ENCODE measurements at places on chromosomes 2 and 18. TPM values are rescaled to one million over a fixed set of nuclear protein-coding genes. Genes with fewer than 3 reads are reported as not detected.

DNA sequence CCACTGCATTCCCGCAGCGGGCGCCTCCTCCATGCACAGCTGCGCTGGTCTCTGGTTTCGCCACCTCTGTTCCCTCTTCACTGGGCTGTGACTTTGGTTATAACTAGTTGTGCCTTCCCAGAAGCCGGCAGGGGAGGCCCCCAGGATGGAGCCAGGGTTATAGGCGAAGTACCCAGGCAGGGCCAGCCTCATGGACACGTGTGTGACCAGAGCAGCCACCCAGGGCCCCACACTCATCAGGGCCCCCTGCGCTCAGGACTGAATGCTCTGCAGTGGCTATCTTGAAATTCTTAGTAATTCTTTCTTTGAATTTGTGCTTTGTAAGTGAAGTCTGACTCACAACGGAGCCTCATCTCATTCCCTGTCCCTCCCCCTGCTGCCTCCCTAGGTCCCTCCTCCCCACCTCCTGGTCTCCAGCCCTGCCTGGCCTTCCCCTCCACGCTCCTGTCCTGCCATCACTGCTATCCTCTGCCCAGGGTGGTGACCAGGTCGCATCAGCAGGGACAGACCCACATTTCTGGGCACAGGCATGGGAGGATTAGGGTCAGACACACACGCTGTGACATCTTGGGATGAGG is 38.1 kb upstream of the LBH start:
- H3K36me3 ChIP-seq: no peaks in the 10 kb centered on the region
- no peak overlapping the region for H3K4me3 ChIP-seq
- no peaks in the 10 kb centered on the region for H3K27me3 ChIP-seq

DNA sequence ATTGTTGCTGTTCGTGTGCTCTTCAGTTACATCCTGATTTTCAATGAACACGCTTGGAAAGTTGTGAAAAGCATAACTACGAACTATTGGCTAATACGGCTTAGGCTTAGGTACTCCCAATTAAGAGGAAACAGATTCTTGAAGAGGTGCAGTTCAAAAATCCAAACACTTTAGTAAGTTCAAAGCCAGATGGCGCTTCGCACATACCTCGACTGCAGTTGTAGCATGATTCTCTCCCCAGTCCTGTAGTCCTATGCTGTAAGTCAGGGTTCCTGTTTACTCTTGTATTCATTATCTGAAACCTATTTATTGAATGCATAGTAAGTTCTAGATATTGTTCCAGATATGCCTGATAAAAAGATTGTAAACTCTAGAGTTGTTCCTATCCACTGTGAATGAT is 165.2 kb downstream of the TRIB2 start:
- H3K4me1 ChIP-seq: peaks cover 3% of the 10 kb centered on the region
- H3K36me3 ChIP-seq: no peaks in the 10 kb centered on the region
- no peak overlapping the region for H3K27ac ChIP-seq
- H3K4me3 ChIP-seq: no peak overlapping the region
- H3K27me3 ChIP-seq: peaks cover 9% of the 10 kb centered on the region

DNA sequence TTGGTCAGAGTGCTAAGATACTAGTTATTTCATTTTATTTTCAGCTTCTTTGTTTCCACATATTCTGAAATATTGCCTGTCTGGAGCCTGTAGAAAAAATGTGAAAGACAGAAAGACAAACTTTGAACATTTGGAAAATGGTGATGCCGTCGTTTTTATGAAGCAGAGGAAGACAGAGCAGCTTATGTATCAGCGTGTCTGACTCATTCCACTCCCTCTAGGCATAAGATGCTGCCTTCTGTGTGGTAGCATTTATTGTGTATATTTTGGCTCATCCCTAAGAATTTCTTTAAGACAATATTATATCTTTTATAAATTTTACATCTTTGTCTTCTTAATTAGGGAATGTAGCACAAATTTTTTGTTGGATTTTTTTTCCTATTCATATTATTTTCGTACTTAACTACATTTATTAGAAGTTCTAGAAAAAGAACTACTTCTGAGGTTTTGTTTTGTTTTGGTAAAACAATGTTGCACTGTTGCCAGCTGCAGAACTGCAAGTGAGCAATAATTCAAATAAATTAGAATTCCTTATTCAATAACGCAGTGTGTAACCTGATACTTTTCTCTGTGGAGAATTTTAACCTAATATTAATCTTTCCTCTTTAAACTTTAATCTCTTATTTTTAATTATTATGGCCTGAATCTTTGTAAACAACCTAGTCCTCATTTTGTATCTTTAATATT is 300.4 kb downstream of the ZNF407 start:
- H3K27me3 ChIP-seq: no peaks in the 10 kb centered on the region
- peaks cover 5% of the 10 kb centered on the region for H3K36me3 ChIP-seq
- H3K4me3 ChIP-seq: no peak overlapping the region
- DNase-seq: no peak

GRCh38 chr2:19675003-19675629 is 226.7 kb downstream of the TTC32 start:
- no peaks in the 10 kb centered on the region for H3K4me1 ChIP-seq
- H3K27me3 ChIP-seq: peaks cover 30% of the 10 kb centered on the region
- H3K36me3 ChIP-seq: no peaks in the 10 kb centered on the region

DNA sequence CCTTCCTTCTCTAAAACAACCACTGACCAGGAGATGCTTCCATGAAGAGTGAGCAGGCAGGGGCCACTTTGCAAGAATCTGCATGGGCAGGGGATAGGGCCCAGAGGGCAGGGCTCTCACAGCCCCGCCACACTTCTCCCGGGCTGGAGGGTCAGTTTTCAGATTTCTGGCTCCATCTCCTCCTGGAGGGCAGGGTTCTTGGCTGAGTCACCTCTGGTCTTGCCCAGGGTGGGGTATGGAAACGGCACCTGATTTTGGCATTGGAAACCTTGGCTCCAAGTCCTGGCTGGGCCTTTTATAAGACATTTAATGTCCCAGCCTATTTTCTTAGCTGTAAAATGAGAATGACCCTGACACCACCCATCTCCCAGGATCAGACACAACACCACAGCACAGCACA is 27.6 kb upstream of the ASPRV1 start:
- DNase-seq: no peak
- no peak overlapping the region for H3K4me3 ChIP-seq
- H3K36me3 ChIP-seq: no peaks in the 10 kb centered on the region
- H3K27ac ChIP-seq: no peak overlapping the region
- H3K4me1 ChIP-seq: peaks cover 3% of the 10 kb centered on the region
- H3K27me3 ChIP-seq: no peaks in the 10 kb centered on the region

GRCh38 chr18:37634516-37634915 is 68.9 kb upstream of the CELF4 start:
- DNase-seq: no peak
- H3K36me3 ChIP-seq: no peaks in the 10 kb centered on the region
- H3K27me3 ChIP-seq: no peaks in the 10 kb centered on the region
- H3K27ac ChIP-seq: no peak overlapping the region

DNA sequence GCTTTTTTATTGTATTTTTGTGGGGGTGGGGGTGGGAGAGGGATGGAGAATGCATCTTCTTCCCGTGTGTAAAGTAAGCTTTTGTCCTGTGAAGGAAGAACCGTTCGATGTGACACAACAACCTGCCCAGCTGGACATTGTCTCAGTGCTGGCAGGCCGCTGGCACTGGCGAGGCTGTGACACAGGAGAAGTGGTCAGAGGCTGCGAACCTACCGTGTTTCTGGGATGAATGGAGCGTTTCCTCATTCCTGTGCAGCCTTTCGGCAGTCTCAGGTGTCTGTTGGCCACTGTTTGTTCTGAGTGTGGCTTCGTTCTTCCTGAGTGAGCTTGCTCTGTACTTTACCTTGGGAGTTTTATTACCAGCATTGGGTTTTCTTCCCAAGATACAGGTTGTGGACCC is 8.0 kb downstream of the RAMP1 start:
- DNase-seq: no peak
- no peaks in the 10 kb centered on the region for H3K36me3 ChIP-seq
- H3K27ac ChIP-seq: no peak overlapping the region
- H3K4me3 ChIP-seq: no peak overlapping the region
- H3K27me3 ChIP-seq: peaks cover 42% of the 10 kb centered on the region

DNA sequence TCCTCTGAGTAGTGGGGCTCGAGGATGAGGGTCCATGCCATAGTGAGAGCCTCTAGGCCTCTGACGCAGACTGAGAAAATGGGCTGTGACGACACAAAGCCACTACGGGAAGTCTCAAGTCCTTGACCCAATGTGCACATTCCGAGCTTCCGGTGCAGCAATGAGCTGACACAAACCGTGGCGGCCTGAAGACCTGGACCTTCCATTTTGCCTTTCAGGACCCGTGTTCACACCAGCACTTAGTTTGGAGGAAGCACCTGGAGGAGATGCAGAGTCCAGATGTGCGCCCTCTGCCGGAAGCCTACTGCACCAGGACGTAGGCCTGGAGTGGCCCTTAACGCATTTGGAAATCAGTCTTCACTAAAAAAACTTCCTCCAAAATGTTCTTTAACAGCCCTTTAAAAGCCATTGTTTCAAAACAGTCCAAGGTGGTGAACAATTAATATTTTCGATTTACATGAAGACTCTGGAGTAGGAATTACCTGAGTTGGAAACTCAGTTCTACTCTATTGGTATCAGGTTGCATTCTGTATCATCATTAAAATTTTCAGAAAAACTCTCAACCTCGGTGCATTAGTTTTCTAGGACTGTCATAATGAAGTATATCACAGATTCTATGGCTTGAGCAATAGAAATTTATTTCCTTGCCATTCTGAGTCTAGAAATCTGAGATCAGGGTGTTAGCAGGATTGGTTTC is 33.9 kb downstream of the BMP10 start:
- H3K36me3 ChIP-seq: no peaks in the 10 kb centered on the region
- peaks cover 31% of the 10 kb centered on the region for H3K4me1 ChIP-seq
- H3K4me3 ChIP-seq: no peak overlapping the region

GRCh38 chr2:170465241-170465640 is 249.9 kb upstream of the SP5 start:
- no peak overlapping the region for H3K4me3 ChIP-seq
- H3K36me3 ChIP-seq: no peaks in the 10 kb centered on the region
- DNase-seq: no peak
- no peaks in the 10 kb centered on the region for H3K27me3 ChIP-seq
- H3K27ac ChIP-seq: no peak overlapping the region

DNA sequence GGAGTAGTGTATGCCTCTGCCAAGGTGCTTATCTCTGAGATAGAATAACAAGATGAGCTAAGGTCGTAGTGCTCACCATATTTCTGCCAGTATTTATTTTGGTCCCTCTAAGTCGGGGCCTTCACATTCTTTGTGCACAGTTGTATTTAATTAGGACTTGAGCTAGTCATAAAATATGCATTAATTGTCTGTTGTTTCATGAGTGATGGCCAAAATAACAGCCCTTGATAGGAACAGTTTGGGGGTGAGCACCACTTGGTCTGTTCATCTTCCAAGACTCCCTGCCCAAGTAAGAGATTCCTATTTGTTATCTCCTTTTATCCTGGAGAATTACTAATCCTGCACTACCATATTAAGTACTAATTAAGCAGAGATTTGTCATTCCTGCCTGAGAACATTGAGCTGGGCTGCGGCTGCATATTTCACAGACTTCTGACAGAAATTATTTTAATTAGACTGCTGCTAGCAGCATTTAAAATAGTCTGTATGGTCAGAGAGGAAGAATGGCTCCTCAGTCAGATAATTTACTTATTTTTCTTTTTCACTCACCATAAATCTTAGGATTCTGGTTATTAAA is 435.1 kb downstream of the MTX2 start:
- no peak overlapping the region for H3K4me3 ChIP-seq
- no peak overlapping the region for H3K27ac ChIP-seq
- H3K36me3 ChIP-seq: no peaks in the 10 kb centered on the region
- no peak for DNase-seq

The CDH2 gene
- total RNA-seq: 0.37 TPM

The TNFRSF11A gene
- 2.7 TPM for total RNA-seq

The RTP5 gene
- 0.20 TPM for total RNA-seq

The PROKR1 gene
- total RNA-seq: 0.52 TPM

The PXDN gene
- 1.8 TPM for total RNA-seq

The NTSR2 gene
- total RNA-seq: not detected

The OLA1 gene
- total RNA-seq: 166 TPM

The SPDYA gene
- 0.85 TPM for total RNA-seq
